Temporal lobe (tissue), 4 donors: ENCODE measurements at places on chromosomes 2 and 18. TPM values are rescaled to one million over a fixed set of nuclear protein-coding genes. Genes with fewer than 3 reads are reported as not detected.

G6PC2 gene
- total RNA-seq = not detected

SERPINB4 gene
- not detected for total RNA-seq

C2orf66 gene
- 0.25 TPM for total RNA-seq

CFC1 gene
- total RNA-seq = 0.49 TPM

PUS10 gene
- total RNA-seq = 4.2 TPM

KCNIP3 gene
- total RNA-seq = 3.0 TPM

AGXT gene
- total RNA-seq = not detected

INHA gene
- total RNA-seq = not detected

LMAN2L gene
- 19.7 TPM for total RNA-seq

REG3G gene
- total RNA-seq = not detected

TRIM43 gene
- not detected for total RNA-seq

SCYGR3 gene
- not detected for total RNA-seq

ARHGAP28 gene
- total RNA-seq = 16.2 TPM

ARHGAP25 gene
- 2.0 TPM for total RNA-seq

MARS2 gene
- 7.4 TPM for total RNA-seq

EHBP1 gene
- 119 TPM for total RNA-seq

EPHA4 gene
- 134 TPM for total RNA-seq

TMEM178A gene
- total RNA-seq = 23.4 TPM

CETN1 gene
- total RNA-seq = not detected

THSD7B gene
- 12.3 TPM for total RNA-seq

CAPN14 gene
- total RNA-seq = 0.98 TPM

CCDC148 gene
- total RNA-seq = 16.7 TPM

PROKR1 gene
- total RNA-seq = 0.25 TPM

TTR gene
- total RNA-seq = 0.25 TPM

MAPRE2 gene
- total RNA-seq = 82.4 TPM

LYPD6B gene
- 3.4 TPM for total RNA-seq

SIX3 gene
- 0.49 TPM for total RNA-seq

ALKAL2 gene
- total RNA-seq = not detected

GYPC gene
- total RNA-seq = 6.9 TPM

CDH7 gene
- 2.7 TPM for total RNA-seq

ZNF396 gene
- total RNA-seq = 3.2 TPM

POTEF gene
- total RNA-seq = not detected

CD8B gene
- 0.25 TPM for total RNA-seq

SOWAHC gene
- total RNA-seq = 30.2 TPM

KLHL30 gene
- not detected for total RNA-seq

LAMA3 gene
- 2.5 TPM for total RNA-seq

TEX44 gene
- total RNA-seq = not detected

EMILIN1 gene
- total RNA-seq = 3.7 TPM

LIPG gene
- 11.8 TPM for total RNA-seq

PLEKHM3 gene
- 41.6 TPM for total RNA-seq

MYCN gene
- 47.5 TPM for total RNA-seq

ESCO1 gene
- total RNA-seq = 30.7 TPM

ARHGAP15 gene
- total RNA-seq = 19.9 TPM

HJURP gene
- total RNA-seq = 1.5 TPM
